ENCODE measurements at places on chromosomes 4 and X.

GRCh38 chrX:71923516-71923915 lies 12.9 kb downstream of the NHSL2 start:
- DNase-seq, result peak; percentile 25

GRCh38 chr4:82555276-82555675 lies 6.5 kb downstream of the TMEM150C start:
- DNase-seq, result no peak

DNA sequence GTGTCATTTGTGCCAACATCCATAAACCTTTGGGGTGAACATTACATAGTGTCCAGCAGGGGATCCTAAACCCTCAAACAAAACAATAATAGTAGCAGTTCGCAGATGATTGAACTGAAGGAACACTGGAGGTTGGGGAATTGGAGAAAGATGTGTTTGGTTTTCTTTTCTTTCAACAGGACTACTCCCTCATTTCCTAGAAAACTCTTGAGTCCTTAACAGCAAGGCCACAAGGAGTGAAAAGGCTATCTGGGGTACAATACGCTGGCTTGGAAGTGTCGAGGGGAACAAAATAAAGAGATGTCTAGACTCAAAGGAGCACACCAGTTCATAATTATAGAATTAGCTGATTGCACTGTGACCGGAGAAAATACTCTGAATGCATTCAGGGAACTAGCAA lies 72.1 kb downstream of the IDS start:
- no peak for DNase-seq

DNA sequence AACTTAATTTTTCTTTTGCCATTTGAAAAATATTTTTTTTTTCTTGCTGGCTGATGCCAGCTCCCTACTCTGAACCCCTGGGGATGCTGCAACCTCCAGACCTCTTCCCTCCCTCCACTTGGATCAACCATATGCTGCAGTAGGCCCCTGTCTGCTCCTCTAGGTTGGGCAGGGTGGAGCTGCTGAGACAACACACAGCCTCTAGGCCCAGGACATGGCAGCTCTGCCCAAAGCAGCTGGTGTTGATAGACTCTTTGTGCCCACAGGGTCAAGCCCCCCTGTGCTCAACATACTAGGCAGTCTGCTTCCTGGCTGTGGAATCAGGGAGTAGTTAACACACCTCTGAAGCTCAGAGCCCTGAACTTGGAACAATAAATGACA lies 19.9 kb upstream of the CLNK start:
- DNase-seq, result peak; percentile 35

GRCh38 chr4:173883821-173884220 lies 353.8 kb upstream of the HAND2 start:
- peak; percentile 26 for DNase-seq

DNA sequence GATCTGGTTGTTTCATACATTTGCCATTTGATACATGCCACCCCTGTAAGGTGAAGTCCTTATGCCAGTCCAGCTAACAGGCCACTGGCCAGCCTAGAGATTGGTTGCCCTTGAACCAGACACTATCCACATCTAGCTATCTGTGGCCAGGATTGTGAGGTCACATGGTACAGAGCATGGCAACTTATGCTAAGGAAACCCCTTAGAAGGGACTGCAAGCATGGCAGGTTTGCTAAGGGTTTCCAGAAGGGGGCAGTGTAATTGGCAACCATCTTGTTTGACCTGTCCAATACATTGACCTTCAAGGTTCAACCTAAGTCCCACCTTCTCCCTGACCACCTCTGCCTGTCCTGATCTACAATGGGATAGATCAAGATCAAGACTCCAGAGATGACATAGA lies 47.5 kb downstream of the SMC1A start:
- DNase-seq, result no peak

DNA sequence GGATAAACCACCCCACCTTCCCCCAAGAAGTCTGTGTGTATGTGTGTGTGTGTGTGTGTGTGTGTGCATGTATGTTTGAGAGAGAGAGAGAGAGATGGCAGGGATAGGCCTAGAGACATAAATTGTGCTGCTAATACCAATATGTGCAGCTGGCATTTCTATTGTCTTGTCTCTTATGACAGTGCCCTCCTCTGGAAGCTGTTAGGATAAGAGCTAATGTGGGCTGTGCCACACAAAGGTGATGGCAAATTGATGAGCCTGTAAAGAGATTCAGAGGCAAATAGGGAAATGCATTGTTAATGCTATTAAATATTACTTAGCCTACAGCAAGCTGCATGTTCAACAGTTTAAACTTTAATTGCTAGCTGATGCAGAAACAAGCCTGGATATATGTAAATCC lies 332.0 kb downstream of the NKX6-1 start:
- DNase-seq, result no peak

DNA sequence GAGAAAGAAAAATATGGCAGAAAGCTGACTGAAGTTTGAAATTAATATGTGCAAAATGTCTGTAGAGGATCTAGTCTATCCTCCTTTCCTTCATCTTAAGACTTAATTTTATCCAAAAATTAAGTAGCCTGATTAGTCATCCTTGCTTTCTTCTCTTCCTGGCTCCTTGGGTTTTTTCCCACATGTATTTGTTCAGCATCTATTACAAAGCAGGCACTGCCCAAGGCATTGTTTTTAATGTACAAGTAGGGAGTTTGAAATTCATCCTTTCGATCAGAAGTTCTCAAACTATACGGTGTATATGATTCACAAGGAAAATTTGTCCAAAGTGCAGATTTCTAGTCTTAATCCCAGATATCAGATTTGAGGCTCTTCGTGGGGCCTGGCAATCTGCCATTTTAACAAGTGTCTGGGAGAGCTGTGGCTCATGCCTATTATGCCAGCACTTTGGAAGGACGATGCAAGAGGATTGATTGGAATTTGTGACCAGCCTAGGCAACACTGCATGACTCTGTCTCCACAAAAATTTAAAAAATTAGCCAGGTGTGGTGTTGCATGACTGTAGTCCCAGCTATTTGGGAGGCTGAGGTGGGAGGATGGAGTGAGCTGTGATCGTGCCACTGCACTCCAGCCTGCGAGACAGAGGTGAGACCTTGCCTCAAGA lies 19.4 kb upstream of the YTHDC1 start:
- DNase-seq, result peak; percentile 55

GRCh38 chrX:85828771-85829170 lies 218.6 kb downstream of the CHM start:
- DNase-seq, result no peak

- peak; percentile 86 for DNase-seq
Observed at GRCh38 chrX:119654112-119654531, 38.8 kb downstream of the SEPTIN6 start.

- peak; percentile 95 for DNase-seq
Observed at GRCh38 chrX:13397878-13398818, 78.3 kb upstream of the ATXN3L start.

GRCh38 chr4:687048-687970 lies 1.6 kb downstream of the SLC49A3 start:
- DNase-seq, result peak; percentile 94

DNA sequence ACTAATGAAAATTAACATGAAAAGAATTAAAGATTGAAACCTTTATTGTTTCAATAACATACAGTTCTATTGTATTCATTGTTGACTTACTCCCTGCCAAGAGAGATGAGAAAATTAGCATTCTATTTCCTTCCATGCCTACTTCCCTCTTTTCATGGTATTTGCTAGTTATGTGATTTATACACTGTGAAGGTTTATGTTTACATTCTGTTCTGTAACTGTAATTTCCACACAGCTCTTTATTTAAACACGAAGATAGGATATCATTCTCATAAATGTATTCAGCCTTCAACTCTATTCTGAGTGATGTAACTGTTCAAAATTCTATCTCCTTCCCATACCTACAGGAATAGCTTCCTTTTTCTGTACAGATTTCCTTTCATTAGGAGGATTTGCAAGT lies 6.6 kb downstream of the CCDC110 start:
- peak; percentile 37 for DNase-seq

GRCh38 chr4:184850431-184851199 lies 24.8 kb upstream of the ACSL1 start:
- DNase-seq, result no peak

DNA sequence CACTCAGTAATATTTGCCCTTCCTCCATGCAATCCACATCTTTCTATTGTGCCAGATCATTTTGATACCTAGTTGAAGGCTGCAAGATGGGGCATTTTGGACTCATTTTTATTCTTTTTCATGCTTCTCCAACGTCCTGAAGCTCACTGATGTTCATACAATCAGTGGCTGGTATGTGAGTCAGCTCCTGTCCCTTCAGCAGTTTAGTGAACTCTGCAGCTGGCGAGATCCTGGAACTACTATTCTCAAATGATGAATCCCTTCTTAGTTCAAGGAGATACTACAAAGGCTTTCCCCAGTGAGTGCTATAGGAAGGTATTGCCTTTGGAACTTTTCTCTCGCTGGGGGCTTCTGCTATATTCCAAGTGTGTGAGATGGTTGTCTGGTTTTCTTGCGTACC lies 9.6 kb upstream of the CCDC149 start:
- DNase-seq, result no peak

DNA sequence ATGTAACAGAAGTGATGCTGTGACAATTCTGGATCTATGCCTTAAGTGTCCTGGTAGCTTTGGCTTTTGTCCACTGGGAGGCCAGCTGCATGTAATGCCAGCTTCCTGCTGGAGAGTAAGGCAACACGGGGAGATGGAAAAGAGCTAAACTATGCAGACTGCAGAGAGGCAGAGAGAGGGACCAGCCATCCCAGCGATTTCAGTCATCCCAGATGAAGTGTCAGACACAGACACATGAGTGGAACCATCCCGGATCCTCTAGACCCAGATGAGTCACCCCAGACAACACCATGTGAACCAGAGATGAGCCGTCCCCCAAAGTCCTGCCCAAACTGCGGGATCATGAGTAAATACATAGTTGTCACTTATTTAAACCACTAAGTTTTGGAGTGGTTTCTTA lies 14.6 kb downstream of the SRPX start:
- DNase-seq, result peak; percentile 46

- no peak for DNase-seq
Observed at GRCh38 chr4:8025668-8026067, 86.0 kb upstream of the AFAP1 start.

DNA sequence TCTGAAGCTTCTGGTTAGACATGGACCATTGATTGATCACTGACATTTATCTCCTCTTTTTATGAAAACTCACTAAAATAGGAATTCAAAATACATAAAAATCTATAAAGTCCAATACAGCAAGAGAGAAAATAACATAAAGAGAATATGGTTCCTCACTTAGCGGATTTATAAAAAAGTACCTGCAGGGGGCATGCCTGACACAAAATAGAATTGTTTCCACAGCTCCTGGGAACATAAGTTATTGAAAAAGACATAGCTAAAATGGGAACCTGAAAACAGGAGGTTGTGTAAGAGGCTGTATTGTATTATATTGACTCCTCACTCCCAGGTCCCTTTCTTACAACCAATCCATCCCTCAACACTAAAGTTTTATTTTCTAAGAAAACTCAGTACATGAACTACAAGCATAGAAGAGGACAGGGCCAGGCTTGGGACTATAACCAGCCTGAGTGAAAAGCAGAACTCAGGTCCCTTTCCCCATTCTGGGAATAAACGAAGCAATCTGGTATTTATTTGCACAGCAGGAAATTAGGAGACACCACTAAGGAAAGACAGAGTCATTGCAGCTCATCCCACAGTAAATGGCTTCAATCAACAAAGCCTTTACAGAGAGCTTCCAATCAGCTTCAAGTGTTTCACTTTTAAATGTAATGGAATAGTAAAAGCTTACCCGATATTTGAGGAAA lies 121.1 kb upstream of the NDST4 start:
- DNase-seq, result peak; percentile 39

Measured in mesenchymal stem cell (in vitro differentiated cells and primary cell).